Right hindlimb (tissue), 1 donor: ENCODE measurements at places on chromosomes 2 and 18.

- DNase-seq: no peak
Measured at GRCh38 chr2:55965966-55966365, 42.4 kb upstream of the EFEMP1 start.

- no peak for DNase-seq
Measured at GRCh38 chr2:164109006-164109405, 373.2 kb upstream of the FIGN start.

GRCh38 chr18:38174594-38174993, 609.0 kb upstream of the CELF4 start:
- DNase-seq: no peak

DNA sequence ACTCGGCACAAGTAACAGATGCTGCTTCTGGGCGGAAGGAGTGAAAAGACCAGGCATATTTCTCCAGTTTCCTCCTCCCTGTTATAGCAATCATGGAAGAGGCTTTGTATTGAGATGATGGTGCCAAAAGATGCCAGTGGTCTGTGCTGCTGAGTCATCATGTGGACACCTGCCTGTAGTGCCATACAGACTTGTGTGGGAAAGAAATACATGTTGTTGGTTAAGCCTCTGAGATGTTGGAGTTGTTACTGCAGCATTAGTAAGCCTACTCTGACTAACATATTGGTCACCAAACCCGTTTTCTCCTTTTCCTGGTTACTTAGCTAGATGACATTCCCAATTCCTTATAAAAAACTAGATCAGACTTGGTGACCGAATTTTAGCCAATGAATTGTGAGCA, 356.9 kb downstream of the ZNF521 start:
- no peak for DNase-seq

DNA sequence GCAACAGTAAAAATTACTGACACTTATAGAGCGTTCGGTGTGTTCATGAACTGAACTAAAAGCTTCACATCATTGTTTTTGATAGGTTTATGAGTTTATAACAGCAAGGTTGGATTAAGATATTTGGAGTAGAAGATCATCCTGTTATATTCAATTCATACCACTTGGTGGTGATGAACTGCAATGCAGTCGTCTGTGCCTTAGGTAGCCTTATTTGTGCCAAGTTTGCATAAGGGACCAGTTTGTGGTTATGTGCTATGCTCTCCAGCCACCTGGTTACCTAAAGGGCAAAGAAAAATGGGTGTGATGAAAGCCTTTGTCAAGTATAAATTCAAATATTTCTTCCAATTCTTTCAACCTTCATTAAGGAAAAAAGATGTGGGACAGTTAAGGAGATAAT, 150.9 kb upstream of the KCNH7 start:
- no peak for DNase-seq

DNA sequence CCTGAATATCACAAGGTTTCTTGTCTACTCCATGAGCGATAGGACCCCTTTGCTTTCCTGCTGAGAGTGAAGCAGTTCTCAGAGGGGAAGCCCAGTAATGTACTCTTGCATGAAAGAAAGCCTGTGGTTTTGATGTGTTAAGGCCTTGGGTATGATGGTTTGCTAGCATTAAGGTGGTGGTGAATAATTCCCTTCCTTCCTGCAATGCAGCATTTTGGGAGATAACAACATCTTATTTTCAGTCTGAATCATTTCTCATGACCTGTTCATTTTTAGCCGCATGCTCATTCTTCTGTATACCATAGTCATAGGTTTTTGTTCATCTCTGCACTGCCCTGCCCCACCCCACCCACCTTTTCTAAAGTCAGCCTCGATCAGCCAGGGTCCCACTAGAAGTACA, 66.2 kb downstream of the HNMT start:
- DNase-seq: no peak

GRCh38 chr2:165927353-165927752, 26.2 kb downstream of the TTC21B start:
- no peak for DNase-seq

DNA sequence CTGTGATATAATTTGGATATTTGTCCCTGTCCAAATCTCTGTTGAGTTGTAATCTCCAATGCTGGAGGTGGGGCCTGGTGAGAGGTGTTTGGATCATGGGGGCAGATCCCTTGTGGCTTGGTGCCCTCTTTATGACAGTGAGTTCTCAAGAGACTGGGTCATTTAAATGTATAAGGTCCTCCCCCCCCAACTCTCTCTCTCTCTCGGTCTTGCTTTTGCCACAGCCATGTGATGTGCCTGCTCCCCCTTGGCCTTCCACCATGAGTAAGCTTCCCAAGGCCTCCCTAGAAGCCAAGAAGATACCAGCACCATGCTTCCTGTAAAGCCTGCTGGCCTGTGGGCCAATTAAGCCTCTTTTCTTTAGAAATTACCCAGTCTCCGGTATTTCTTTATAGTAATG, 58.6 kb downstream of the FN1 start:
- DNase-seq: no peak

DNA sequence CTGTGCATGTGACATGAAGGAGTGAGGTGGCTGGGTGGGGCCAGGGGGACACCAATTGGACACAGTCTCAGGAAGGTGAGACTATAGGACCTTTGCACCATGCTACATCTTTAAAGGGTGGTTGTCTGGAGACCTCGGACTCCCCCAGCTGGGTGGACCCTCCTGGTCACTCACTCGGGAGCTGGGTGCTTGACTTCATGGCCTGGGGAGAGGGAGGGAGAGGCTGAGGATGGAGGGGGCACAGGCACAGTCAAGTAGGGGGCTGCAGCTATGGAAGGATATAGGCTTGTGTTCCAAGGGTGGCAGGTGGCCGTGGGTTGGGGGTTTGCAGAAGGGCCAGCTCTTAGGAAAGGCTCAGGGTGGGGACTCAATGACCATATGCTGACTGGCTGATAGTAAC, 7.1 kb upstream of the CELF4 start:
- no peak for DNase-seq
